ENCODE measurements at places on chromosomes 3 and 15. TPM values are rescaled to one million over a fixed set of nuclear protein-coding genes. Genes with fewer than 3 reads are reported as not detected.

DNA sequence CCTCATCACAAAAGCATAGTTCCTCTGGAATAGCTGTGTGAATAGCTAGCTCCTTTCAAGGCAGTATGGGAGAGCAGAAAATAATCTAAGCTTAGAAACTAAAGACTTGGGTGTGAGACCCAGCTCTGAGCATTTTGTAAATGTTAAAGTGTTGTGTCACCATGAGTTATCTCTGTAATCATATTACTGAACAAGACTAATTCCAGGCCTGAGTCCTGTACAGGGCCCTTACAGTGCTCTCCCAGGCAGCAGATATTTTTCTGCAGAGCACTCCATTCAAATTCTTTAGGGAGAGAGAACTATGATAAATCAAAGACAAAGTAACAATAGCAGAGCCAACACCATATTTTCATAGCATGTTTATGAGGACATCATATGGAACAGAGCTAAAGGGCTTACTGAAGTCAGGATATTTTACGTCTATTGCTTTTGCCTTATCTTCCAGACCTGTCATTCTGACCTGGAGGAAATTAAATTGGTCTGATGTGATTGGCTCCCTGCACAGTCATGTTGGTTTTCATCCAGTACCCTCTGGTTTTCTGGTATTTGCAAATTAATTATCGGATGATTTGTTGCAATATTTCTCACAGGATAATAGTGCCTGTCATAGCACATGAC lies 172.6 kb upstream of the PPP2R3A start:
- H3K4me1 ChIP-seq, result no peaks in the 10 kb centered on the region
- H3K4me3 ChIP-seq, result no peak overlapping the region
- no peaks in the 10 kb centered on the region for H3K36me3 ChIP-seq
- H3K27me3 ChIP-seq, result peaks cover 26% of the 10 kb centered on the region
- H3K27ac ChIP-seq, result no peak overlapping the region

DNA sequence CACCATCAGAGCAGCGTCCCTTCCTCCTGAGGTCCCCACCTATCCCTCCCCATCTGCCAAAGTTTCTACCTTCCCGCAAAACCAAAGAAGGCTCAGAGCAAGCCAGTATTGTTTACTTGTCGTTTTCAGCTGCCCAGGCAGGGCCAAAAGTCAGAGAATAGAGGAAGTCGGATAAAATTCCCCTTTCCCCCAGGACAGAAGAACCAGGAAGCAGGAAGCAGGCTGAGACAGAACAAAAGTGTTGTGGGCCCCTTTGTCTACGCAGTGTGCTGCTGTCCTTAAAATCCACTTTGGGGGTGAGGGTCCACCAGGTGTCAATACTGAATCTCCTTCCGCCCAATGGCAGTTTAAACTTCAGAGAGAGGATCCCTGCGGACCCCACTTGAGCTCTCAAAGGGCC lies 18.5 kb upstream of the RPL32 start:
- no peaks in the 10 kb centered on the region for H3K36me3 ChIP-seq
- H3K4me1 ChIP-seq, result no peaks in the 10 kb centered on the region
- H3K4me3 ChIP-seq, result no peak overlapping the region
- no peak for DNase-seq
- H3K27ac ChIP-seq, result no peak overlapping the region

DNA sequence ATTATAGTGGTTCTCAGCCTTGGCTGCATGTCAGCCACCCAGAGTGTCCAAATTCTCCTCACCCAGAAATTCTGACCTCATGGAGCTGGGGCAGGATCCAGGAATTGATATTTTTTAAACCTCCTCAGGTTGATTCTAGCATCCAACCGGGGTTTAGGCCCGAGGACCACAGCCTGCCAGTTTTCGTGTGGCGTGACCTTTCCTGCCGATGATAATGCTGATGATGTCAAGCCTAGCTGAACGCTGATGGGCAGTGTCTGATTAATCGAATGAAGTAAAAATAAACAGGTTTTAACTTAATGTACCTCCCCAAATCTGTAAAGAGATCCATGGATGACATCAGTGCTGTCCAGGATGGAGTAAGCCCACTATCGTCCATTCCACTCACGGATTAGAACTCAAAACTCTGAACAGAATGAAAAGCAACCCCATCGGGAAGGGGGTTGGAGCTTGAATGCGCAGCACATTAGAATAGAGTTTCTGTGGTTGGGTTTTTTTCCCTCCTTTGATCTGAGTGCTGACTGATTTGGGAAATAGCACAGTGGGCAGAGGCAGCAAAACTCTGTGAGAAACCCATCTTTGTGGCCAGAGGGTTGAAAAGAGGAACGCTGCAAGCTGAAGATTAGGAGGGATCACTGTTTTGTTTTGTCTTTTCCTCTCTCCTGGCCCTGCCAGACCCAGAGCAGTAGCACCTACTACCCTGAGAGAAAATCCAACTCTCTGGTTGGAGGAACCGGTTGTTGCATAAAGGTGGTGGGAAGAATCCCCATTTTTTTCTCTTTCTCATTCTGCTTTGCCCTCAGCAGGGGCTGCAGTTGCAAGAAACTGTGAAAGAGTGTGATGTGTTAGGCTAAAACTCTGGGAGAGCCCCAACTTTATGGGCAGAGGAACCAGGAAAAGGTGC lies 153.9 kb downstream of the APBA2 start:
- no peaks in the 10 kb centered on the region for H3K27me3 ChIP-seq
- DNase-seq, result no peak
- no peaks in the 10 kb centered on the region for H3K36me3 ChIP-seq

The STRIT1 gene
- not detected for total RNA-seq

Data from type B pancreatic cell (in vitro differentiated cells).